ENCODE measurements at places on chromosomes 16 and 17.

DNA sequence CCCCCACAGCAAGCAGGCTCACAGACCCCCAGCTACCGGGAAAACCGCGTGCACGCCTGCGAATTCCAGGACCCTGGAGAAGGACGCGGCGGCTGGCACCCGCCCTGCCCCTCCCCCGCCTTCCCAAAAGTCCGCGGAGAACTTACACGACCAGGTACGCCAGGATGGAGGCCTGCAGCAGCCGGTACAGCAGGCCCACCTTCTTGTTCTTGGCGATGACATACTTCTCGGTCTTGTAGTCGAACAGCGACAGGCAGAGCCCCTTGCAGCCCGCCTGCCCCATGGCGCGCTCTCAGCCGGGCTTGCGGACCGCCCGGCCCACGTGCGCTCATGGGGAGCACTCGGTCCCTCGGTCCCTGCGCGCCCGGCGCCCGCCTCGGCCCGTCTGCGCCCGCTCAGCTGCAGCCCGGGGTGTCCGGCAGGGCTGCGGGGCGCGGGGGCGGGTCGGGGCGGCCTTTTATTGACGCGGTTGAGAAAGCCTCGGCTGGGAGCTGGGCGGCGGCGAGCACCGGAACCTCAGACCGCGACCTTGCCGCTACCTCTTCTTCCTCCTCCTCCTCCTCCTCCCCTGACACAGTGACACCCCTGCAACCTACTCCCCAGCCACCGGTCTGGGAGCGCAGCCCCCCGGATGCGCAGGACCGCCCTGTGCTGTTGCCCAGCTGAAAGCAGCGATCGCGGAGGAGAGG, at the start of gene P2RX5:
TSS of gene P2RX5 (minus strand) at position 433 of the 689 bp plus-strand sequence. CDS start at position 283, 150 bp downstream.
- no peaks in the 10 kb centered on the region for H3K27me3 ChIP-seq
- peak within 1 kb of the TSS; percentile 86 for H3K4me3 ChIP-seq
- H3K36me3 ChIP-seq: peaks cover 14% of the 10 kb centered on the region
- peaks cover 17% of the 10 kb centered on the region for H3K4me1 ChIP-seq
- H3K27ac ChIP-seq: peak within 1 kb of the TSS; percentile 28

DNA sequence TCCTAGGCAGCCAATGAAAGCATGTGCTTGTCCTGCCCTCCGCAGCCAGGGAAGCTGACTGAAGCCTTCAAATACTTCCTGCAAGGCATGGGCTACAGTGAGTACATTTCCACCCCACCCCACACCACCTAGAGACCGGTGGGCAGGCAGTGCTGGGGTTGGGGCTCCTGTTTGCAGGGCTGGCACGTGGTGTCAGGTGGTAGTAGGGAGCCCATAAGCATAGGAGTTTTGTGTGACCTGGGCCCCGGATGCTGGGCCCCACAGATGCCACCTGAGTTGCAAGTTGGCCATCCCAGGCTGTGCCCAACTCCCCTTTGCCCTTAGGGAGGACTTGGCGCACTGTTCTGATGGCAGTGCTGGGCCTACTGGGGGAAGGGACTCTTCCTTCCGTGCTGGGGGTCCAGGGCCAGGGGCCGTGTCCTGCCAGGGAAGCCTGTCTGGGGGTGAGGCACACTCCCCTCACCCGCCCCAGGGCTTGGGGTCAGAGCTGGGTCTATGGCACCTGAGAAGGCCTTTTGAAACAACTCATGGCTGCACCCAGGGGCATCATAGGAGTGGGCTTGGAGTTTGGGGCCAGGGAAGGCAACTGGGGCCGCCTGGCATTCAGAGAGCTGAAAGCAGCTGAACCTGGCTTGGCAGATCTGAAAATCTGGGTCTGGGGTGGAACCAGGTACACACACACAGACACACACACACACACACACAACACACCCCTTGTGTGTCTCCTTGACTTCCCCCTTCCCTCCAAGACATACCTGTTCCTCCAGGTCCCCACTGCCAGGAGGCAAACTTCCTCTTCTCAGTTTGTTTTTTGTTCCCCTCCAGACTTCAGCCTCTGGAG, 5.8 kb upstream of the SETD6 start:
- H3K27me3 ChIP-seq: no peaks in the 10 kb centered on the region
- H3K36me3 ChIP-seq: peaks cover 2% of the 10 kb centered on the region
- no peak for DNase-seq

DNA sequence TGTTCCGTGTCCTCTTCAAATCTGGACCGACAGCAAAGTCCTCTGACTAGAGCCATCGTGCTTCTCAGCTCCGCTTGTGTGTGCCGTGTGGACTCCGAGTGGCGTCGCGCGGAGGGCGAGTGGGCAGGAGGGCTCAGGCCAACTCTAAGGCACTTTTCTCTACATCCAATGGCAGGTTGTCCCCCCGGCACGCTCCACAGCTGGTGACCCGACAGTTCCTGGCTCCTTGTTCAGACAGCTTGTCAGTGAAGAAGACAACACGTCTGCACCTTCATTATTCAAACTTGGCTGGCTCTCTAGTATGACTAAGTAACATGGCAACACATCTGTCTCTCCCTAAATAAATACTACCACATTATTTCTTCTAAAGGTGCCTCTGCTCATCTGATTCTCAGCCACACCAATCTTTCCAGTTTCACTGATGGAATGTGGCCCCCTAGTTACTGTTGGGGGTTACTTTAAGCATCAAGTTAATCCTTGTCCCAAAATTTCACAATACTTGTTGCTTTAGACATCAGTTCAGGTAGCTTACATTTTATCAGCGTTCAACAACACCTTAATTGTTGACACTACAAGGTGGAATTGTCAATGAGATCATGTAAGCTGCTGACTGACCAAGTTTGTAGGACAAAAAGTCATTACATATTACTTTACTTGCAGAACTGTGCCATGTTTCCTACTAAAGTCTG, 15.4 kb downstream of the COG1 start:
- H3K4me3 ChIP-seq: no peak overlapping the region
- no peaks in the 10 kb centered on the region for H3K27me3 ChIP-seq
- peaks cover 58% of the 10 kb centered on the region for H3K36me3 ChIP-seq

DNA sequence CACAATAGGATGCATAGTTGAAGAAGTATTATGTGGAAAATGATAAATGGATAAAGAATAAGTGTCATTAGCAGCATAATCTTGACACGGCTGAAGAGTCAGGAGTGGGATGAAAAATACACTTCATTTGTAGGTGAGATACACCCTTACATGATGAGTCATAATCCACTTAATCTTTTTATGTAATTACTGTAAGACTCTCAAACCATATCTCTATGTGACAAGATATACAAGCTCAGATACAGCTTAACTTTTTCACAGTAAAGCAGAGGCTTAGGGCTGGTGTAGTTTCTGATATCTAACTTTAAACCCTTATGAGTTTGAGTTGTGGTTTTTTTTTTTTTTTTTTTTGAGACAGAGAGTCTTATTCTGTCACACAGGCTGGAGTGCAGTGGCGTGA, 101.2 kb downstream of the FTO start:
- no peaks in the 10 kb centered on the region for H3K27me3 ChIP-seq
- peaks cover 19% of the 10 kb centered on the region for H3K4me1 ChIP-seq
- H3K4me3 ChIP-seq: no peak overlapping the region
- DNase-seq: no peak
- no peak overlapping the region for H3K27ac ChIP-seq

DNA sequence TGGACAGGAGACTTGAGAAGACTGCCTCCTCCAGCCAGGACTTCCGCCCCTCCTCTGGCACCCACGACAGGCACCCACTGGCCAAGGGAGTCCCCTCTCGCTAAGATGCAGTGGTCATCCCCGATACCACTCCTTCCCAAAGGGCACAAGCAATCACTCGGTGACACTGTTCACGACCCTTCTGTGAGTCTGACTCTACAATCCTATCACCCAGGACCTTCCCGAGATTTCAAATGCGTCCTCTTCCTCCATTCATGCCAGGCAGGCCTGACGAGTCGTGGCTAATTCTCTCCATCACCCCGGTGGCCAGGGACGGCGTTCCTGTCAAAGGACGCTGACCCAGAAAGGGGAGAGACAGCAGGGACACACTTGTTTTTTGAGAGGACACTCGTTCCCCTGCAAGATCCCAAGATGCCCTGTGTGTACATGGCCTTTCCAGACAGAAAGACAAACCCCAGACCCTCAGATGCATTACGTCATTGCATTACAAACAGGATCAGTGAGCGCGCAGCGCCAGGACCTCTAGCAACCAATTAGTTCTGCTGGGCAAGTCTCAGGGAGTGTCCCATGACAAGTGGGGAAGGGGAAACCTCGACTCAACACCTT, 12.2 kb downstream of the FBXO31 start:
- no peak for DNase-seq
- no peaks in the 10 kb centered on the region for H3K27me3 ChIP-seq
- H3K36me3 ChIP-seq: peaks cover 20% of the 10 kb centered on the region
- peak overlapping the region; percentile 19 for H3K27ac ChIP-seq
- H3K4me1 ChIP-seq: peaks cover 29% of the 10 kb centered on the region

- no peaks in the 10 kb centered on the region for H3K36me3 ChIP-seq
- no peak overlapping the region for H3K4me3 ChIP-seq
- peaks cover 12% of the 10 kb centered on the region for H3K27me3 ChIP-seq
- H3K4me1 ChIP-seq: peaks cover 7% of the 10 kb centered on the region
- H3K27ac ChIP-seq: peak overlapping the region; percentile 49
Measured at GRCh38 chr16:50640391-50640790, 40.7 kb downstream of the SNX20 start.

DNA sequence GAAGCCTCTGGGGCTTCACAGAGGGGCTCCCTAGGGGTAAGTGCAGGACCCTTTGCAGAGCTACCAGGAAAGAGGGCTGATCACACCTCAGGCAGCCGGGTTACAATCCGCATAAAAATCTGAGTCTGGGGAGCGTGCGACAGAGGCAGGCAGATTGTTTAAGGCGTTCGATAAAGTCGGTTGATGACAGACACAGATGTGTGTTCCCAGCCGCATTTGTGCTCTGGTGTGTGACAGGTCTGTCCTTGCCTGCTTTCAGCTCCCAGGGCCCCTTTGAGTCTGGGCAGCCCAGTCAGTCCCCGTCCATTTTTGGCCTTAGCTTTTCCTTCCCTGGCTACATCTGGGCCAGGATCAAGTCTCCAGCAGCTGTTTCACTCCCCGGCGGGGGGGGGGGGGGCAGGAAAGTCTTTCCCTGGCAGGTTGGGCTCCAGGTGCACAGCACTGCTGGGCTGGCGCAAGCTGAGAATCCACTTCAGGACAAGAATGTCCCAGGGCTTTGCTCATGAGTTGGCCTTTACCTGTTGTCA, 1.3 kb upstream of the ZACN start:
- peaks cover 31% of the 10 kb centered on the region for H3K4me1 ChIP-seq
- no peak overlapping the region for H3K4me3 ChIP-seq
- peaks cover 4% of the 10 kb centered on the region for H3K36me3 ChIP-seq

DNA sequence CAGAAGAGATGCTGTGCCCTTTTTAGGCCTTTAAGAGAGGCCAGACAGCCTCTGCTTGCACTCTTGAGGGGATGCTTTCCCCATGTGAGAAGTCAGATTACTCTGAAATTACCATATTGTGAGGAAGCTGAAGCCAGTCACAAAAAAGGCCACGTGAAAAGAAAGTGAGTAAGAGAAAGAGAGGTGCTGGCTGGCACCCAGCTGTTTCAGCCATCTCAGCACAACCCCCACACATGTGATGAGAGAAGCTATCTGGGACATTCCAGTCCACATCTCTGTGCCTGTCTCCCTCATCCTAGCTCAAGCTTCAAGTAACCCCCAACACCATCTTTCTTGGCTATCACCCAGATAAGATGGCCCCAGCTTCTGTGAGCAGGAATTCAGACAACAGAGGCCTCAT, 131.4 kb downstream of the HS3ST2 start:
- H3K36me3 ChIP-seq: no peaks in the 10 kb centered on the region
- H3K4me1 ChIP-seq: peaks cover 3% of the 10 kb centered on the region
- peaks cover 66% of the 10 kb centered on the region for H3K27me3 ChIP-seq
- H3K27ac ChIP-seq: no peak overlapping the region
- no peak overlapping the region for H3K4me3 ChIP-seq

DNA sequence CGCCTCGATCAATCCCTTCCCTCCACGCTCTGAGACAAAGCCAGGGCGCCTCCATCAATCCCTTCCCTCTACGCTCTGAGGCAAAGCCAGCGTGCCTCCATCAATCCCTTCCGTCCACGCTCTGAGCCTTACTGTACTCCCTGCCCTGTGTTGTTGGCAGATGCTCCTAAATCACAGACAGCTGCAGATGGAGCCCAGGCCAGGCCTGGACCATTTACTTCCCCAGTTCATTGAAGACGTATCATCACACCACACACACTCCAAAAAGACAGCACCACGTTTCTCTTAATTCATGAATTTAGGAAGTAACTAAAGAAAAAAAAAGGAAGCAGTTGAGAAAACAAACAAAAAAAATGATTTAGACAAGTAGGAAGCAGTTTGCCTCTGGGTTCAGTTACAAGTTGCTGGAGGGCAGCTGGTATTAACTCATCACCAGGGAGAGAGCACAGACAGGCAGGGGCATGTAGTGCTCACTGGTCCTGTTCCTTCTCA, 7.4 kb upstream of the CD300LD start:
- no peak overlapping the region for H3K4me3 ChIP-seq
- H3K27ac ChIP-seq: no peak overlapping the region
- no peaks in the 10 kb centered on the region for H3K36me3 ChIP-seq
- H3K4me1 ChIP-seq: peaks cover 6% of the 10 kb centered on the region
- peaks cover 73% of the 10 kb centered on the region for H3K27me3 ChIP-seq

GRCh38 chr17:38702166-38702915, 2.7 kb upstream of the MLLT6 start:
- H3K36me3 ChIP-seq: peaks cover 50% of the 10 kb centered on the region
- H3K4me1 ChIP-seq: peaks cover 32% of the 10 kb centered on the region
- no peaks in the 10 kb centered on the region for H3K27me3 ChIP-seq
- H3K4me3 ChIP-seq: peak overlapping the region; percentile 97
- peak; percentile 48 for DNase-seq

- H3K36me3 ChIP-seq: peaks cover 49% of the 10 kb centered on the region
- H3K4me3 ChIP-seq: no peak overlapping the region
- peaks cover 10% of the 10 kb centered on the region for H3K4me1 ChIP-seq
- H3K27ac ChIP-seq: peak overlapping the region; percentile 35
- no peaks in the 10 kb centered on the region for H3K27me3 ChIP-seq
Measured at GRCh38 chr16:14586637-14587305, 43.3 kb downstream of the PARN start.

DNA sequence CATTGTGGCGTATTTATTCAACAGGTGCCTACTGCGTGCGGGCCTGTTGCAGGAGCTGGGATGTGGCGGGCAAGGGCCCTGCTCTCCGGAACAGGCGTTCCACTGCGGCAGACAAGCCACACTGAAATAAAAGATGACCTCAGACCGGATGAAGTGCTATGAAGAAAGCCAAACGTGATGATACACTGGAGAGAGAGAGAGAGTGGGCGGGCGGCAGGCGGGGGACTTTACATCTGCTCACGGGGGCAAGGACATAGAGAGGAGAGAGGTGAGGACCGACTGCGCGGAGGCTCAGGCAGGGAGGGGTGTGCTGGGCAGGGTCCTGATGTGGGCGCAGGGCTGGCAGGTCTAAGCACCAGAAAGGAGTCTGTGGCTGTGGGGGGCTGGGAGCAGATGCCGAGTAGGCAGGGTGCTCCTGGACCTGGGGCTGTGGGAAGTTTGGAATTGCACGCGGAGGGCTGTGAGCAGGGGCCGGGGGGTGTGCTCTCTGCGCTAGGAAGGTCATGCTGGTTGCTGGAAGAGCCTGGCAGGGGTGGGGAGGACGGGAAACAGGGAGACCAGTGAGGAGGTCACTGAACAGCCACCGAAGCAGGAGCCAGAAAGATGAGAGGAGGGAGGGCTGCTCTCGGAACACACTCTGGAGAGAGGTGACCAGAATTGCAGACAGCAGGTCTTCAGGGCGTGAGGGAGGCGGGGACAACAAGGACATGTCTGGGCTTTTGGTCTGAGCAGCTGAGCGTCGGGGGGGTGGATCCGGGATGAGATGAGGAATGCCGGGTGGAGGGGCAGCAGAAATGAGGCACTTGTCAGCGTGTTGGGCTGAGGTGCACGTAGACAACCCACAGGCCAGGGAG, 9.9 kb downstream of the MXRA7 start:
- H3K4me3 ChIP-seq: peak overlapping the region; percentile 64
- peaks cover 27% of the 10 kb centered on the region for H3K4me1 ChIP-seq
- no peaks in the 10 kb centered on the region for H3K27me3 ChIP-seq
- H3K27ac ChIP-seq: peak overlapping the region; percentile 92

- peaks cover 2% of the 10 kb centered on the region for H3K36me3 ChIP-seq
- peaks cover 15% of the 10 kb centered on the region for H3K4me1 ChIP-seq
- DNase-seq: no peak
Measured at GRCh38 chr16:67287960-67288359, 8.6 kb downstream of the PLEKHG4 start.

Measured in effector memory CD8-positive, alpha-beta T cell (primary cell).